ENCODE measurements at places on chromosomes 3 and 15.
A peak's percentile ranks its signal among the peaks of the same experiment; 100 is the strongest.

DNA sequence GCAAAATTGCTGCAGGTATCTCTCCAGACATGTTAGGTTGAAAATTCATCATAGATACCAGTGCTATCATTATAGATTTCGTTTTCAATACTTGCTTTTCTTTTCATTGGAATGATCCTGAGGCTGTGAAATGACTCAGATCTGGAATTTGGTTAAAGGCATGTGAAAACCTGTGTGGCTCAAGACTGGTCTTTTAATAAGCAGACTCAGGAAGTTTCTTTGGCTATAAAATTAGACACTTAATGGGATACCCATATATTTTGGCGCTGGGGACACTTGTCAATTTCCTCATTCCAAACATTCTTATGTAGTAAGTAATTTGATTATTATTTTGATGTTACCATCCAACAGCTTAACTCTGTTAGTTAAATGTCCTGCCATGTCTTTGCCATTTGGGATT is 1041.1 kb upstream of the GBE1 start:
- DNase-seq, result no peak

- no peak for DNase-seq
Observed at GRCh38 chr3:39412668-39413260, 6.2 kb downstream of the RPSA start.

GRCh38 chr3:126562737-126563276 is 4.1 kb upstream of the C3orf22 start:
- DNase-seq, result no peak

DNA sequence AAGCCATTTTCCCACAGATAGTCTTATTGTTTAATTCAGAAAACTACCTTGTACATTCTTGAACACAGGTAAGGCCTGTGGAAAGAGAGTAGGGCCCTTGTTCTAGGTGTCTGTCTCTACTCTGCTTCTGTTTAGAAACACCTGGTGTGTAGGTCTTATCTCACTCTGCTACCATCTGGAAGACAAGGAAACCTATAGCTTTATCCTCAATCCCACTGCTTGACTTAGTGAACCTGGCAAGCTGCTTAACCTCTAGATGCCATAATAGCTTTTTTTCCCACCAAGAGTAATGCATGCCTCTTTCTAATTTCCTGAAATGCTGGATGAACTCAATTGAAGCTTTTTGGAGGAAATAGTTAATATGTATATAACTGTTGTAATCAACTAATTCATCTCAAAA is 82.6 kb upstream of the RAP2B start:
- DNase-seq, result no peak

DNA sequence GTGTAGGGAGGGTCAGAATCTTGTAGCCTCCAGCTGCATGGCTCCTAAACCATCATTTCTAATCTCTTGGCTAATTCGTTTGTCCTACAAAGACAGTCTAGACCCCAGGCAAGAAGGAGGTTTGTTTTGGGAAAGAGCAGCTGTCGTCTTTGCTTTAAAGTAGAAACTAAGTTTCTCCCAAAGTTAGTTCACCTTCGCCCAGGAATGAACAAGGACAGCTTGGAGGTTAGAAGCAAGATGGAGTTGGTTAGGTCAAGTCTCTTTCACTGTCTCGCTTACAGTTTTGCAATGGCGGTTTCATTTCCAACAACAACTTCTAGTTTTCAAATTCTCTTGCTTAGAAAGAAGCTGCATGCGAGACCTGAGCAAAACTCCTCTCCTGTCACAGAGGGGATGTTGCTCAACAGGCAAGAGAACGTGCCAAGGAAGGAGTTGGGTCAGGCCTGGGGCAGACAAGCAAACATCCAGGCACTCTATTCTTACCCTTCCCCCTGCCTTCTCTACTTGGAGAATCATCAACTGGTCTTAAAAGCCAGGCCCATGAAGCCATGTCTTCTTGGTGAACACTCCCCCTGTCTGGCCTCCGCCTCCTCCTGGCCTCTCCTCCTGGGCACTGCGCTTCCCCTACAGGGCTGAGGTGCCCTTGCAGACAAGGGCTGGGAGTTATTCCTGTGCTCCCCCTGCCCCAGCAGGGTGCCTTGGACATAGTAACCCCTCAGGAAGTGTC is 57.6 kb downstream of the TMEM44 start:
- no peak for DNase-seq

DNA sequence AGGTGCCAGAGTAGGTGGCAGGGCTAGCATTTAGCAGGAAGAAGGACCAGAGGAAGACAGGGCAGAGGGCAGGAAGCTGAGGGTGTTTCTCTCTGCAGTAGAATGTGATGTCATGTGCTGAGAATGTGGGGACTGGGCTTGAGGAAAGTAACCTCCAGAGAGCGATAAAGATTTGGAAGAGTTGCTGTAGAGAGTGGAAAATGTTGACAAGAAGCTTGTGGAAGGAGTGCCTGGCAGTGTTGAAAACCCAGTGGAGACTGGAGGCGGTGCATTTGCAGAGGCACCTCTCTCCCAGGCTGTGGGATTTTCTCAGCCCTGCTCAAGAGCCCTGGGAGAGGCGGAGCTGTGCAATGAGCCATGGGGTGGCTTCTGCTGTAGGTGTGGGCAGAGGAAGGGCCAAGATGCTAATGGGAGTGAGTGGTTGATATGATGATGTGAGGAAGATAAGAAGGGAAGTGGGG is 54.8 kb downstream of the MESD start:
- DNase-seq, result peak; percentile 88

GRCh38 chr3:56612146-56612545 is 55.2 kb downstream of the CCDC66 start:
- DNase-seq, result no peak

DNA sequence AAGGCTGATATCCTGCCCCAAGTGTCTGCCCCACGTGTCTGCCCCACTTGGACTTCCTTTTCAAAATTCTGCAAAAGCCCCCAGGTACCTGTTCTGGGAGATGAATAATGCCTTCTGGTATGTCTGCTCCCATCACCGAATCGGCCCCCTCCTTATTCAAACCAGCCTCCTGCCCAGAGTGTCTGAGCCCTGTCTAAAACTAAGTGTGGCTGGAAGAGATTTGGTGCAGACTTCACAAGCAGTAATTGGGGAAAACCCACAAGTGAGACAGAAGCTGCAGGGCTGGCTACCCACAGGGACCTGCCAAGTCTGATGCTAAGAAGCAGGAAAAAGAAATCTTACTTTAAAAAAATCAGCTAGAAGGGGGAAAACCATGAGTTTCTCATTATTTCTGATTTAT is 85.1 kb downstream of the DUT start:
- no peak for DNase-seq

DNA sequence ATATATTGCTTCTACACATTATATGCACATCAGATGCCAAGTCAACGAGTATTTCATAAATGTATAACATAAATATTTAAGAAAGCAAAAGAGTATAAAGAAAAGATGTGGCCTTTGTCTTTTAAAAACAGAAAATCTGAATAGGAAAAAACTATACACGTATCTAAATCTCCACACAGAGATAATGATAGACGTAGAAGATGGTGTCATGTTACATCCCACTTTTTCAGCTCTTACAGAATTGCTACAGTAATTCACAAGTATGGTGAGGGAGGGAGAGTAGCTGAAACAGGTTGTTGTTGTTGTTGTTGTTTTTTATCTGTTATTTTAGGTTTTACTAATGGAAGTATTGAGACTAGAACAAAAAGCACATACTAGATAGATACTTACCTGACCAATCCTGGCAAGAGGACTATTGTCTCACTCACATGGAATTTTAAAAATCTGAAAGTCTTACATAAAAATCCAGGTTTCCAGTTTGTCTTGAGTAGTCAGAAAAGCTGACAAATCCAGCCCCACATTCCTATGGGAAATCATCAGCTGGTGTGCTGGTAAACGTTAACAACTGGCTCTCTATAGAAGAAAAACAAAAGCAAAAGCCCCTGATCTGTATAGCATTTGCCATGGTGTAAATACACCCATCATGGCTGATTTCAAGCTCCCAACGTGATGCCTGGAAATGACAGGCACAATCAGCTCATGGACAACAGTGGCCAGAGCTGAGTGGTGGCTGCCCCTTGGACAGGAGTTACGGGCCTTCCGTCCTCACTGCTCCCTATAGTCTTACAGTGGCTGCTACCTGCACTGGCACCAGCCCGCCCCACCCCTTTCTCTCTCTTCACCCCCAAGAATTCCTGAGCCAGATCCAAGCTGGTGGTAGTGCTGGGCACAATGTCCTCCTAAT is 47.4 kb upstream of the VGLL4 start:
- peak; percentile 25 for DNase-seq

DNA sequence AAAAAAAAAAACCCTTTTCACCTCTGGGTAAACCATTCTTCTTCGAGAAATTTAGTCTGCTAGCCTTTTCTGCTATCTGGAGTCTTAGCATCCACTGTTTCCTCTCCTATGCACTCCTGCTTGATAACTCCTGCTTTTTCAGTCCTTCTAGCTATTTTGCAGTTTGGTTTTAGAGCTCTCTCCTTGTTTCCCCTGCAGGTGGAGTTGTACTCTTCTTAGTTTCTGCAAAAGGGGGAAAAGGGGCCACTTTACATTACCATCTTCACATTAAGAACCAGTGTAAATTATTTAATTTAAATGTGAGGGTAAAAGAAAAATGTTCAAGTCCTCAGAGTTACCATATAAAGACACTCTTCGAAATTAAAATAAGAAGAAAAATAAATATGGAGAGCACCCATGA is 23.6 kb upstream of the MYLK start:
- no peak for DNase-seq

- no peak for DNase-seq
Observed at GRCh38 chr15:66232267-66232625, 21.3 kb downstream of the MEGF11 start.

GRCh38 chr3:121794264-121794983 is 40.4 kb downstream of the IQCB1 start:
- no peak for DNase-seq

- no peak for DNase-seq
Observed at GRCh38 chr3:76724075-76724474, 315.8 kb upstream of the ROBO2 start.

- DNase-seq, result no peak
Observed at GRCh38 chr3:101249522-101249921, 70.9 kb downstream of the IMPG2 start.

DNA sequence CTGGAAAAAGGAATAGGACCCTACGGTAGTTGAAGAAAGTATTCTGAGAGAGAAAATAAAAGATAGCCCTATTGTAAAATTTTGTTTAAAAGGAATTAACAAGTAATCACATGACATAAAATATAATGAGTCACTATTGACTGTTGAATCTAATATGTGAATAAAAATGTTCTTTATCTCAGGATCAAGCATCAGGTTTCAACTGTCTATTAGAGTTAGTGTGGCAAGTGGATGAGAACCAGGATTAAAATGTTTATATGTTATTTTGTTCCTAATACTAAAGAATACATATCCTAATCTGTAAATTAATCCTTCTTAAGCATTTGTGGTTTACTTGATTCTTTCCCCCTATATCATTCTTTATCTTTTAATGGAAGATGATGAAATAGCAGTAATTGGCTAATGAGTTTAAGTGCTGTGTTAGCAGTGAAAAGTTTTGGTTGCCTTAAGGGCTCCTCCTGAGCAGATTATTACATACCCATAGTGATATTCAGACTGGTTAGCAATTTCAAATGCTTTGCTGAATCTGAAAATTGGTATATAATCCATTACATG is 101.8 kb upstream of the BCHE start:
- DNase-seq, result no peak

- DNase-seq, result no peak
Observed at GRCh38 chr3:66484106-66484844, 16.5 kb downstream of the LRIG1 start.

GRCh38 chr15:40328751-40329150 is 5.3 kb downstream of the INAFM2 start:
- no peak for DNase-seq

GRCh38 chr3:44080474-44081072 is 161.1 kb upstream of the TOPAZ1 start:
- DNase-seq, result no peak

- DNase-seq, result no peak
Observed at GRCh38 chr15:39365161-39365560, 215.7 kb upstream of the THBS1 start.

- DNase-seq, result no peak
Observed at GRCh38 chr3:63800097-63800496, 19.0 kb upstream of the C3orf49 start.

- DNase-seq, result no peak
Observed at GRCh38 chr3:44042772-44043171, 198.9 kb upstream of the TOPAZ1 start.

- DNase-seq, result no peak
Observed at GRCh38 chr3:184713040-184713355, 1.1 kb upstream of the MAGEF1 start.

GRCh38 chr3:68256635-68257223 is 602.3 kb upstream of the SUCLG2 start:
- no peak for DNase-seq

DNA sequence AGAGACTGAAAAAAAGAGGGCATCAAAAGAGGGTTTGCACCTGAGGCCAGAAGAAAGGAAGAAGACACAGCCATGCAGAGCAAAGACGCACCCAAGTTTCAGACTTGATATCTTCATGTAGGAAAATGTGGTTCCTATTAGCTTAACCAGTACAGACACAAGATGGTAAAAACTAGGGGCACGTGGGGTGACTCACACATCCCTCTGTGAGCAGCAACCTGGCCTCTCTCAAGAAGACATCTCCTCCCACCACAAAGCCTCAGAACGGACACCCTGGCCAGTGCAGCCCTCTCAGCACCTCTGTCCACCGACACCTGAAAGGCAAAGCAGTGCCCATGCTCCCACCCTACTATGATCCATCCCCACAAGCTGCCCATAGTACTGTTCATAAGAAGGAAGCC is 33.3 kb downstream of the GLB1 start:
- DNase-seq, result peak; percentile 37

DNA sequence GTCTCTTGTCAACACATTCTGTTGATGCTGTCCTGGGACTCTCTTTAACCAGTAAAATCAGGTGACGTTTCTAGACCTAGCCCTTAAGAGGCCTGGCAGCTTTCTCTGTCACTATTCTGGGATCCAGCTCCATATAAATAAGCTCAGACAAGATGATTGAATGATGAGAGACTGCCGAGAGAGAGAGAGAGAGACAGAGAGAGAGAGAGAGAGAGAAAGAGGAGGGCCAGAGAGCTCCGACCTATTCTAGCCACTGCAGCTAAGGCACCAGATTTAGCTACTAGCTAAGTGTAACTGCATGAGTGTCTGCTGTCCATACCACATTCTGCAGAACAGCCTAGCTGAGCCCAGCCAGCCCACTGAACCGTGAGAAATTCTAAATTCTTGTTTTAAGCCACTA is 36.1 kb upstream of the CTXND1 start:
- no peak for DNase-seq

DNA sequence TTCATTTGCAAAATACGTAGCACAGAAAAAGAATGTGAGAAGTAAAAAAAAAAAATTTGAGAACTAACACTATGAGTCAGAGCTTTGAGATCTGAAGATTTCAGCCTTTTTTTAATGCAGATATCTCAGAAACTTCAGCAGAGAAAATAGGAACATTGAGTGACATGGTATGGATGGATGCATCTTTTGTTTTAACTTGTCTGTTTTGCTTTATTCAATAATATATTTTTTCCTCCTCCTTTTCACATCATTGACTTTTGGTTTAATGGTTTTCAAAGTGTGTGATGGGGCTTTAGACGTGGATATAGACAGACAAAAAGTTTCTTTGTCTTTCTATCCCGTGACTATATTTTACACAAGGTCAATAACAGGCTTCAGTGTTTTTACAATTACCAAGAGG is 426.7 kb upstream of the FRG2C start:
- DNase-seq, result no peak

Measured in umbilical cord (tissue), 2 donors.